ENCODE measurements at places on chromosomes 1 and 21.

DNA sequence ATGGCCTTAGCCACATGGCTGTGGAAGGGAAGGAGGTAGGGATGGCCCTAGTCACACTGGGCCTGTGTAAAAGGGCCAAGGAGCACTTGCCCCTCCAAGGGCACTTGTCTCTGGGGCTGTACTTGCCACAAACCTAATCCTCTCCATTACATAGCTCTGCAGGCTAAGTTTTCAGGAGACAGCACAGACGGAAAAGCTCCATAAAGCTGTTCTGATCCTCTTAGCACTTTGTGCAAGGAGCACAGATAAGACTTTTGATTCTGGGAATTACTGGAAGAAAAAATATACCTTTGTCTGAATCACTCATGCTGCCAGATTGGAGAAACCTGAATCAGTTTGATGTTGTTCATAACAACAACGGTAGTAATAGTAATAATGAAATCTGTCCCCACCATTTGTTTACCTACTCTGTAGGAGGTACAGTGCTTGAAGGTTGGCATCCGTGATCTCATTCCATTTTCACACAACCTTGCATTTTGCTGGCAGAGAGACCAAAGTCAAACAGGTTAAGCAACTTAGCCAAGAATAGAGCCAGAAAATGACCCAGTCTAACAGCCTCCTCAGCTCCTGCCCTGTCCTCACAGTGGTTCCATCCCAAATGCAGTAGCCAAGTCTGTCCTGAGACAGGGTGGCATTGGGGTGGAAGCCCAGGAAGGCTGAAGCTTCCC, 207.1 kb downstream of the ROR1 start:
- no peak for DNase-seq

GRCh38 chr21:26506956-26507355, 66.1 kb downstream of the CYYR1 start:
- DNase-seq = no peak

- DNase-seq = no peak
Observed at GRCh38 chr1:98001764-98002163, 80.9 kb upstream of the DPYD start.

DNA sequence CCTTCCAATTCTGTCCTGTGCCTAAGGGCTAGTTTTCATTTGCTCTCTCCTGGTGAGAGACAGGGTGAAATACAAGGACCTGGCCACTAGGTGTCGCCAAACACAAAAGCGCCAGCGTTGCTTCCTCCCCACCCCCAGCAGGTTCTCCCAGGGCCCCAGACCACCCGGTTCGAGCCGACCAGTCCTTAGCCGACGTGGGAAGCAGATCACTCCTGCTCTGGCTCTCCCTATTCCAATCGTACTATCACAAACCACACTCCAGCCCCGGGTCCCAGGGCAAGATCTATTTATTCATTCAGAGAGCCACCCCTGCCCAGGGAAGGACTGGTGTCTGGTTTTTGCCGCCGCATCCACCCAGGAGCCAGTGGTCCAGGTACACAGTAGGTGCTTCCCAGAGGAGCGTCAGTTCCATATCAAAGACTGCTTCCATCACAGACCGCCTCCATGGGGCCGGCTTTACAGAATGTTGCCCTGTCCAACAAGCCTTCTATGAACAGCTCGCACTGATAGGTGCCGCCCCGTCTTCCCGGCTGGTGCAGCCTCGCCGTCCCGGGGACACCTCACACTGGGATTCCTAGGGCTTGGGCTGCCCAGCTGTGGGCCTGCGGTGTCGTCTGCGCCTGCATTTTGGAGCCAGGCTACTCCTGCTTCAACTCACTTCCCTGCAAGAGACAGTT, 35.0 kb downstream of the CTNNBIP1 start:
- DNase-seq = peak; percentile 55

DNA sequence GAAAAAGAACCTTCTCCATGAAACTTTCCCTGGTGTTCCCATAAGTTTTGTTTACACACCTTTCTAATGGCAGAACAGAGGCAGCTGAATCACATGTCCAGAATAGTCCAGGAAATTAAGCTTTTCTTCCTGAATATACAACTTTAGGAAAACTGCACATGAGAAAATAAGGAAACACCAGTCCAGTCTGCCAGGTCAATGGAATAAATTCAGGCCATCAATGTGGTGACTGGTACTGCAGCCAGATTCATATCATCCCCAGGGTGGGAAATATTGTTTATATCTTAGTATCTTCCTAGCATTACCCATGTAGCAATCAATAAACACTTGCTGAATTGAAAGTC, 6.7 kb upstream of the FBXO28 start:
- DNase-seq = no peak

DNA sequence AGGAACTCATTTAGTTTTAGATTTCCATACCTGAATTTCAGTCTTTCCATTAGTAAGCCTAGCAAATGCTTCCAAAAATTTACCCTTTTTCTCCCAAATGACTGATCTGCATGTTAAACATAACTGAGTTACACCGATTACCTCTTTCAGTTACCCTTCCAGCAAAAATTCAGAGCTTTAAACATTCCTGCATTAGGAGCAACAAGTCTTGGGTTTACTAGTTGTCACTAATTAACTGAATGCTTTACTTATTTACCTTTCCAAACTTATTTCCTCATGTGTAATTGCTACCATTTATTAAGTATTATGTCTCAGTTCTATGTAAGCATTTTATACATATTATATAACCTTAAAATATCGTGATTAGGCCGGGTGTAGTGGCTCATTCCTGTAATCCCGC, 3.1 kb downstream of the LAMTOR5 start:
- no peak for DNase-seq

GRCh38 chr1:155300553-155301329, 497 bp downstream of the PKLR start:
- no peak for DNase-seq

DNA sequence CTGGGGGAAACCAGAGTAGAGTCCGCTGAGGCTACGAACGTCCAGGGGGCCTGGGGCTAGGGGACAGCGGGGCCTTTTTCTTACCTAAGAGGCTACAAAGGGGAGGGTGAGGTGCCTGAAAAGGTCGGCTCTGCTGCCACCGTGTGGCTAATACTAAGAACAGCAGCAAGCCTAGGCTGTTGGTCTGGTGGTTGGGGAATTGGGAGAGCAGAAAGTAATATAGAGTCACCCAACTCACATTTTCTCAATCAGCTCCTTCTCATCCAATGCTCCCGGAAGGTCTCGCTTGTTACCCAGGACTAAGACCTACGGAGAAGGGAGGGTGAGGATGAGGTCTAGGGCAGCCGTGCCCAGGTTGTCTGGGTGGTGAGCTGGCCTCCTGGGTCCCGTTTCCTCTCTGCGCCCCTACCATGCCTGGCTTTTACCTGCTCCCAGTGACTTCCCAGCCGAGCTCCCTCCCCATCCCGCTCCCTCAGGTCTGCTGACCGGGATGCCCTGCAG, 9.3 kb downstream of the ARL8A start:
- DNase-seq = peak; percentile 23

DNA sequence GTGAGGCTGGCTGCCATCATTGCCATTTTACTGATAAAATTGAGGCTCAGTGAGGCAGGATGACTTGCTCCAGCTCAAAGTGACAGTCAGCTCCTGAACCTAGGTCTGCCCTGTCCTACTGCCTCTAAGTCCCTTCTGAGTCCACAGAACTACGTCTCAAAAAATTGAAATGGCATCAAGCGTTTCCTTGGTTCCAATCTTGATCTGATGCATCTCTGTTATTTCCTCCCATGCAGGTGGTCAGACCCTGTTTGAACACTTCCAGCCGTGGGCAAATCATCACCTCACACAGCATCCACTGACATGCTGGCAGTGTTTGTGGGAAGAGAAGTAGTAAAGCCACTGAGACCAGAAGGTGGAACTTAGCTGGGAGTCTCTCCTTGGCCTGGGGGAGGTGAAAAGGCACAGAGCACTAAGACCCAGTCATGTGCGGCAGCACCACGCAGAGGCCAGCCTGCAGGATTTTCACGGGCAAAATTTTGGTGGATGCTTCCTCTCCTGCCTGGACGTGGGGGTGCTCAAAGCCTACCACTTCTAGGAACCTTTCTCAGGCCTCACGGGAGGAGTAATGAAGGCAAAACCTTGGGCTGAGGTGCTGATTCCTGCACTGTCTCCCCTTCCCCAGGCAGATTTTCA, 7.8 kb upstream of the CPLANE2 start:
- no peak for DNase-seq

DNA sequence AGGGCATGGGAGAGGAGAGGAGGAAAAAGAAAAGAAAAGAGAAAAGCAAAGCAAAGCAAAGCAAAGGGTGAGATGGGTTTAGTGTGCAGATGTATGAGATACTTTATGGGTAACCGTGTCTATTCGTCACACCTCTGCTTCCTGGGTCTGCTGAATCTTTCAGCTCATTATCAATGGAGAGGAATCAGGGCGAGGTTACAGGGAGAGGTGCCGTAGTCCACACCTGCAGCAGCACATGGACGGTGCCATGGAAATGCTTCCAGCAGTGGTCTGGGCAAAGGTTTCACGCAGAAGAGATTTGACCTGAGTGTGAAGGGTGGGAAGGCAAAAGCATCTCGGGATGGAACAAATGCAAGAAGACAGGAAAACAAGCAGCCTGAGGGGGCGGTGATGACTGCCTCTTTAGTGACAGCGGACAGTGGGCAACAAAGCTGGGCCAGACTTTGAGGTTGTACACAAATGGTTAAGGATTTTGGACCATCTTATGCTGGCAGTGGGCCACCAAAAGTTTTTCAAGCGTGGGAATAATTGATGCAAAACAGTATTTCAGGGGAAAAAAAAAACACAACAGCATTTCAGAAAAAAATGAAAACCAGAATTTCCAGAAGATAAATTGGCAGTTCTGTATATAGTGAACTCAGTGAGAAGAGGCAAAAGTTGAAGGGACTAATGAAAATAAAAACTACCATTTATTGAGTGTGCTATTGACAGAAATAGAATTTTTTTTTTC, 19.5 kb upstream of the SRP9 start:
- no peak for DNase-seq

- no peak for DNase-seq
Observed at GRCh38 chr1:40532844-40533424, 1.5 kb downstream of the ZNF684 start.

DNA sequence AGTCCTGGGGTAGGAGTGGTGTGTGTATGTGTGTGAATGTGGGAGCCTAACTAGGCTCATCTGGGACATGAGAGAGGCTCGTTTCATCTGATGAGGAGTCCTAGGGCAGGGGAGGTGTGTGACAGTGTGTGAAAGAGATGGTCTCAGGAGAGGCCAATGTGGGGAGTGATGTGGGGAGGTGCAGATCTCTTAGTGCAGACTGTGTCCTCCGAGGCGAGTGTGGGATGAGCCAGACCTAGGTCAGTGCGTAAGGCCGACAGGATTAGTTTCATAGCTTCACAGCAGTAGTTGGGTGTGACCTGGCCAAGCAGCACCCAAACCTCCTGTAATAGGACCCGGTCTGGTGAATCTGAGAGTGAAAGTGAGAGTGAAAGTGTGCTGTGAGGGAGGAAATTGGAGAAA, 94.7 kb downstream of the LIPI start:
- DNase-seq = no peak

DNA sequence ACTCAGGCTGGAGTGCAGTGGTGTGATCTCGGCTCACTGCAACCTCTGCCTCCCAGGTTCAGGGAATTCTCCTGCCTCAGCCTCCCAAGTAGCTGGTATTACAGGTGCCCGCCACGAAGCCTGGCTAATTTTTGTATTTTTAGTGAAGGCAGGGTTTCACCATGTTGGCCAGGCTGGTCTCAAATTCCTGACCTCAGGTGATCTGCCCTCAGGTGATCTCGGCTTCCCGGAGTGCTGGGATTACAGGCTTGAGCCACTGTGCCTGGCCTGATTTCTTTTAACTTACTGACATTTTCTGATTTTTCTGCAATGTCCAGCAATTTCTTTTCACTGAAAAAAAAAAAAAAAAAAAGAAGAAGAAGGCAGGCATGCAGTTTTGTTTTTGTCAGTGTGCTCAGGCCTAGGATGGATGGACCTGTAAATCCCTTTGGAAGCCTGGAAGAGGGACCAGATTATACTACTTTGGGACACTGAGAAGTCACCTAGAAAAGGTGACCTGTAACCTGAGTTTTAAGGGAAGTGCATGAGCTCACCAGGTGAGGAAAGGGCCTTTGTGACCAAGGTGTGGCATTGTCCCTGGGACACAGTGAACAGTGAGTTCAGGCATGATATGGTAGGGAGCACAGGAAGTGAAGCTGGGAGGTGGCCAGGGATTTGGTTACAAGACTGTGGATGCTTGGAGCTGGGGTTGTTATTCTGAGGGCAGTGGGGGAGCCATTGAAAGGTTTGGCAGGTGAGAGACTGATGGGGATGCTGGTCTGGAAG, 2.7 kb upstream of the TMEM61 start:
- DNase-seq = no peak

GRCh38 chr1:35866991-35867390, 16.0 kb upstream of the AGO1 start:
- no peak for DNase-seq

DNA sequence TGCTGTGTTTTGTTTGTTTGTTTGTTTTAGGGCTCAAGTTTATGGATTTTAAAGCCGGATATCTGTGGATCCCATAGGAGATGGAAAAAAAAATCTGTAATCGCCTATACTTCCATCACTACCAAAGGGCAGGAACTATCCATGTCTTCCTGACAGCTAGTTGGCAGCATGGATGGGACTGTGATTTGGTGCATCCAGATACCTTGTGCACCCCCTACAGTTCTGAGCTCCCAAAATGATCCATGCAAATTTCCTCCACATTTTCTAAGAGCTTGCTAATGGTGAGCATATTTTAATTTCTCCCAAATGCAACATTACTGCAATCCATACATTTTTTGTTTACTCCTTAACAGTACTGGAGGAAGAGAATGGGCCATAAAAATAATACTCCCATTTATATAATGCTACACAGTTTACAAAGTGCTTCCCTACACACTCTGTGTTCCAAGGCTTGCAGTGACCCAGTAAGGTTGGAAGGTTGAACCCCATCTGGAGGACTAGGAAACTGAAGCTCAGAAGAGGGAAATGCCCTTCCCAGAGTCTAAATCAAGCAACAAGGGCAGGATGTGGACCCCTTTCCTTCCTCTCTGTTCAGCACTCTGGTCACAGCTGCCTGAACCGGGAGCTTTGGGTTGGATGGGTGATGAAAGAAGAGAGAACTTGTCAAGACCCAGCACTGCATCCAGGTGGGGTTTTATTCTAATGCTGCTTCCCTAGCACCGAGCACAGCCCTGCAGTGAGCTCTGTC, 48.0 kb downstream of the CAPN8 start:
- no peak for DNase-seq

DNA sequence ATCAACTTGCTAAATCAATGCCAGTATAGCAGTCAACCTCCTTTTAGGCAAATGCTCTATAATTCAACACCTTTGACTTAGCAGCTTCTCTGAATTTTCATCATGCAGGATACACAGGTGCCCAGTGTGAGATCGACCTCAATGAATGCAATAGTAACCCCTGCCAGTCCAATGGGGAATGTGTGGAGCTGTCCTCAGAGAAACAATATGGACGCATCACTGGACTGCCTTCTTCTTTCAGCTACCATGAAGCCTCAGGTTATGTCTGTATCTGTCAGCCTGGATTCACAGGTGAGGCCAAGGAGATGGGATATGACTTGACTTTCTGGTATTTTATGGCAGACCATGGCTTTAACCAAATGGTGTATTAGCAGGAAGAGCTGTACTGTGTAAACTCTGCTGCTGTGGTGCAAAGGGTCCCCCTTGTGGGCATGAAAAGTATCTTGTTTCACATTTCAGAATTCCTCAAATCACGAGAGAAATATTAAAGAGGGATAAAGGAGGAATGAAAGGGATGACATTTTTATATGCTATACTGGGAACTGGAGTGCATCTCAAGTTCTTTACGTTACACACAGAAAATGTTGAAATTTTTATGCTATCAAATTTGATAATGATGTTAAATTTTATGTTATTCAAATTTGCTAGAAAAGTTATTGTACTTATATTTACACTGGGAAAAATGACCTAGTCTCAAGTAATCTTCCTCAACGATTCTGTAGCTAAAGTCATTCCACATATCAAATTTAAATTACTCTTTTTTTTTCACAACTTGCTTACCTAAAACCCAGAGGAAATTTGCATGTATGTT, 88.9 kb downstream of the CRB1 start:
- DNase-seq = no peak
